ENCODE measurements at places on chromosomes 1 and 21.

DNA sequence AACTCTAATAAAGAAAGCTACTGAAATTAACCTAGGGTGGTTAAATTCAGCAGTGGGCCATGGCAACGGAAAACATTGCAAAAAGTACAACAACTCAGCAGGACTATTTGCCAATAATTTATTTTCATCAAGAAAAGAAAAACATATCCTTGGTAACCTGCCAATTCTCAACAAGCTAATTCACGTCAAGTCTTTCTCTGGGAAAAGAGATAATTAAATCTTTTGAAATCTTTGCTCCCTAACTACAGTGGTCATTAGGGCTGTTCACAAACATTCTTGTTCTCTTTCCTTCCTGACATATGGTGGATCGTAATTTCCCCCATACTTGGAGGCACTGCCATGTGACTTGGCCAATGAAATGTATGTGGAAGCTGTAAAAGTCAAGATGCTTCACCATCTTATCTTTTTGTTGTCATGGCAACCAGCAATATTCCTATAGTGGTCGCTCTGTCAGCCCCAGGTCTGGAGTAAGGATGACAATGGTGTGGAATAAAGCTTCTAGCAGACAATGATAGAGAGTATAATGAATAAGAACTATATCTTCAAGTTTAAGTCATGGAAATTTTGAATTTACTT lies 29.6 kb upstream of the ZNF326 start:
- DNase-seq, result peak; percentile 24

DNA sequence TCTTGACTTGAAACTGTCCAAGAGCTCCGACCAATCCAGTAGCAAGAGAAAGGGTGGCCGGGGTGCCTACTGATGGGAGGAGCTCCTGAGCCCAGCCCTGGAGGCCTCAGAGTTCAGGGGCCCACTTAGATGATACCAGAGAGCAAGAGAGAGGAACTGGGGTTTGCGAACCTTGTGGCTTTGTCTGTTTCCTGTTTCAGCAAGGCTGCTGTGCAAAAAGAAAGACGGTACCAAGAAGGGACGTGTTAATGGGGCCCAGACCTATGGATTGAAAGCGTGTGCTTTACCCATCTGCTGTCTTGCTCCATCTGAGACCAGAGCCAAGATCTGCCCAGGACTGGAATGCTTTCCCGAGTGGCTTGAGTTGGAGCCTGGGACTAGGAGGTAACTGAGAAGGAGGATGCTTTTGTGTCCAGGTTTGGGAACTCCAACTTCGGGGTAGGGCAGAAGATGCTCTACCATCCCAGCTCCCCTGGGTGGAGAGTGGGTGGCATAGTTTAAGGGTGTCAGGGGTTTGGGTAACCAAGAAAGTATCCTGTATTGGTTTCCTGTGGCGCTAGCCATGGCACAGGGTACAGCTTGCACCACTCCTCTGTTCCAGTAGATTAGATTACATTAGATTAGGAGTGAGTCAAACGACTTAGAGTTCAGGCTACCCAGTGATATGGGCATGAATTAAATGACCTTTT lies at the start of gene TRAF3IP3:
TRAF3IP3 (plus strand) TSS at position 128 of the 689 bp plus-strand sequence. CDS start 3,987 bp downstream, outside the sequence.
- DNase-seq, result no peak

DNA sequence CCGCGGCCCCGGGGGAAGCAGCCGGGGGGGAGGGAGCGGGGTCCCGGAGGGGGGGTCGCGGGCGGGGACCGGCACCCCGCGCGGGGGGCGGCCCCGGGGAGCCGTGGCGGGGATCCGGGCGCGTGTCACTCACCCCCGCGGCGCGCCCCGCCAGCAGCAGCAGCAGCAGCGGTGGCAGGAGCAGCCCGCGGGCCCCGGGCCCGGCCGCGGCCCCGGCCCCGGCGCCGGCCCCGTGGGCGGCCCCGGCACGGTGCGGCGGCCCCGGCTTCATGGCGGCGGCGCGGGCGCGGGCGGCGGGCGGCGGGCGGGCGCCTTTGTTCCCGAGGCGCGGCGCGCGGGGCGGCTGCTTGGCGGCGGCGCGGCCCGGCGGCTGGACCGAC lies 252 bp downstream of the SDC3 start:
- DNase-seq, result no peak

DNA sequence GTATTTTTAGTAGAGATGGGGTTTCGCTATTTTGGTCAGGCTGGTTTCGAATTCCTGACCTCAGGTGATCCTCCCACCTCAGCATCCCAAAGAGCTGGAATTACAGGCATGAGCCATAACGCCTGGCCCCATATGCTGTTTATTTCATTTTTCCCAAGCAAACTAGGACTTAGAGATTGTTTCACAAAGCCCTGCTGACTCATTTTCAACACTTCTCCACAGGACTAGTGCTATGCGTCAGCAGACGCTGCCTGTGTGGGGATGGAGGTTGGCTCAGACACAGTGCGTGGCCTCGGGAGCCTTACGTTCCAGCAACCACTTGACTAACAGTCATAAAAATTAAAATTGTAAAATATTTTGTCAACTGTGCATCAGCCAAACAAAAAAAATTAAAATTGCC lies 22.7 kb downstream of the PKNOX1 start:
- peak; percentile 86 for DNase-seq

- DNase-seq, result peak; percentile 44
These were observed 9.7 kb downstream of the TMEM81 start for GRCh38 chr1:205074513-205074912.

GRCh38 chr1:54766726-54767125 lies 2.4 kb upstream of the PARS2 start:
- no peak for DNase-seq

- peak; percentile 52 for DNase-seq
These were observed 9.9 kb downstream of the OTUD3 start for GRCh38 chr1:19892129-19892528.

- DNase-seq, result peak; percentile 68
These were observed 12.7 kb downstream of the EFNA3 start for GRCh38 chr1:155091071-155092051.

- DNase-seq, result no peak
These were observed 321.4 kb upstream of the CXADR start for GRCh38 chr21:17191346-17191993.

DNA sequence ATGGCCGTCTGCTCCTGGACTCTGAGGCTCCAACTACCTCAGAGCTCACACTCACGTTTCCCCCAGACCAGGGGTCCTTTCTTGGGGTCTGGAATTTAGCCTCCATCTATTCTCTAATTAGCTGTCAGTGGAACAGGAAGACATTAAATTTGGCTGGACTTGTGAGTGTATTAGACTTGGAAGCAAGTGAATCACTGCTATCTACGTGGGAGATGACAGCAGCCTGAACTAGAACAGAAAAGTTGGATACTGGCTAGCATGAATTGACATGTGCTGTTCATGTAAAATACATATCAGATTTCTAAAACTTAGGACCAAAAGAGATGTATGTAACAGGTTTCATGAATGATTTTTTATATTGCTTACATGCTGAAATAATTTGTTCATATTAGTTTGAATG lies 28.0 kb downstream of the TAF5L start:
- DNase-seq, result no peak

DNA sequence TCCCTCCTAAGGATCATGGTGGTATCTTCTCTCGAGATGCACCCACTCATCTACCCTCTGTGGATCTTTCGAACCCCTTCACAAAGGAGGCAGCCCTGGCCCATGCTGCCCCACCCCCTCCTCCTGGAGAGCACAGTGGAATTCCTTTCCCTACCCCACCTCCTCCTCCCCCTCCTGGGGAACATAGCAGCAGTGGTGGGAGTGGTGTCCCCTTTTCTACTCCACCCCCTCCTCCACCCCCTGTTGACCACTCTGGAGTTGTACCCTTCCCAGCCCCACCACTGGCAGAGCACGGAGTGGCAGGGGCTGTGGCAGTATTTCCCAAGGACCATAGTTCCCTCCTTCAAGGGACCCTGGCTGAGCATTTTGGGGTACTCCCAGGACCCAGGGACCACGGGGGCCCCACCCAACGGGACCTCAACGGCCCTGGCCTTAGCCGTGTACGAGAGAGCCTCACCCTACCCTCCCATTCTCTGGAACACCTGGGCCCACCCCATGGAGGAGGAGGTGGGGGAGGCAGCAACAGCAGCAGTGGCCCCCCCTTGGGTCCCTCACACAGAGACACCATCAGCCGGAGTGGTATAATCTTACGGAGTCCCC lies 14.5 kb upstream of the TARS2 start:
- DNase-seq, result no peak

GRCh38 chr1:117698398-117699160 lies 92.7 kb downstream of the TENT5C start:
- no peak for DNase-seq

- DNase-seq, result peak; percentile 77
These were observed 3.7 kb downstream of the FASLG start for GRCh38 chr1:172662464-172663109.

DNA sequence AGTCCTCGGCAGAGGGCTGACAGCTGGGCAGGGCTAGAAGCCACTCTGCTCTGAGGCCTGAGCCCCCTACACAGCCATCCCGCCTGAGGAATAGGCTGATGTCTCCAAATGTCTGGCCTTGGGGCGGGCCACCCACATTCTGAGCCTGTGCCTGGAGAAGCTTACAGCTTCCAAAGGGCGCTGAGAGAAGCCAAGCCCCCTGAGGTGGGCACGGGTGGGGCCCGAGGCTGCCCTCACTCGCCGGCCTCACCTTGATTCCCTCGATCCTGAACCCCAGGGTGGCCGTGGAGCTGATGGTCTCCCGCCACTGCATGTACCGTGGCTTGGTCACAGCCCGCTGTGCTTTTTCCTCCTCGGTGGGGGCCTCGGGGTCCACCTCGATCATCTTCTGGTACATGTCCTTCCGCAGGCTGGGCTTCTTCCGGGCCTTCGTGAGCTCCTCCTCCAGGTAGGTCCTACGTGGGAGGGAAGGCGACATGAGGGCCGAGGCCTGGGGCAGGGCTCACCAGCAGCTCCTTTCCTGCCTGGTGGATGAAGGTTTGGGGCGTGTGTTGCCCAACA lies 93.2 kb downstream of the STUM start:
- no peak for DNase-seq

All from epithelial cell of esophagus (primary cell).